ENCODE measurements at places on chromosomes 11 and 22. TPM values are rescaled to one million over a fixed set of nuclear protein-coding genes. Genes with fewer than 3 reads are reported as not detected.

Gene TCN2
- total RNA-seq: 11.1 TPM

Gene NTM
- 125 TPM for total RNA-seq

Gene C11orf16
- 0.25 TPM for total RNA-seq

Gene SMIM35
- total RNA-seq: not detected

Gene NLRP14
- total RNA-seq: 0.49 TPM

Gene RFPL2
- total RNA-seq: 0.49 TPM

Gene CHEK2
- 2.5 TPM for total RNA-seq

Gene APOA5
- not detected for total RNA-seq

Gene SAA1
- not detected for total RNA-seq

Gene APOBEC3G
- total RNA-seq: 0.74 TPM

Gene KCNE3
- 0.98 TPM for total RNA-seq

Gene PIH1D2
- 1.5 TPM for total RNA-seq

Gene SCGB1C1
- not detected for total RNA-seq

Gene MYBPC3
- not detected for total RNA-seq

Gene LRP4
- 14.5 TPM for total RNA-seq

Gene IFTAP
- 36.4 TPM for total RNA-seq

Gene SYT9
- 6.1 TPM for total RNA-seq

Gene C11orf87
- total RNA-seq: 38.8 TPM

Gene PMM1
- total RNA-seq: 22.6 TPM

Gene LUZP2
- total RNA-seq: 27.0 TPM

Gene OTOG
- total RNA-seq: under 0.01 TPM

Gene SLC22A12
- not detected for total RNA-seq

Gene LMO2
- total RNA-seq: 13.5 TPM

Gene INPP5J
- total RNA-seq: 2.5 TPM

Gene OR9Q1
- total RNA-seq: not detected

Gene HYLS1
- total RNA-seq: 9.1 TPM

Gene PNPLA3
- 17.2 TPM for total RNA-seq

Gene SCUBE2
- total RNA-seq: 3.9 TPM

Gene L3MBTL2
- total RNA-seq: 18.2 TPM

Gene C11orf86
- total RNA-seq: not detected

Gene AP2A2
- 39.8 TPM for total RNA-seq

Gene PRSS23
- total RNA-seq: 19.9 TPM

Gene OR4D10
- not detected for total RNA-seq

Gene DBX1
- total RNA-seq: not detected

Gene RAD9A
- total RNA-seq: 19.9 TPM

Gene CATSPERZ
- total RNA-seq: 0.98 TPM

Gene FADS2
- 93.2 TPM for total RNA-seq

Gene EWSR1
- total RNA-seq: 122 TPM

Gene KRTAP5-8
- total RNA-seq: not detected

Gene LZTR1
- 42.0 TPM for total RNA-seq

Gene UBQLN3
- total RNA-seq: under 0.01 TPM

Gene UBASH3B
- 14.3 TPM for total RNA-seq

Gene RELA
- total RNA-seq: 9.8 TPM

Gene SCGB1D2
- total RNA-seq: not detected

Gene CPT1B
- 3.4 TPM for total RNA-seq

Gene ASCC2
- total RNA-seq: 12.3 TPM

Gene HTR3A
- 0.74 TPM for total RNA-seq

Gene TBC1D10A
- total RNA-seq: 9.3 TPM

Gene FAT3
- total RNA-seq: 115 TPM

Gene TEX54
- not detected for total RNA-seq

Gene OR5A1
- total RNA-seq: not detected

Gene OR4P4
- not detected for total RNA-seq

Gene TRIM22
- total RNA-seq: 10.6 TPM

Gene FBLN1
- total RNA-seq: 39.3 TPM
